ENCODE measurements at places on chromosomes 2 and 18.

DNA sequence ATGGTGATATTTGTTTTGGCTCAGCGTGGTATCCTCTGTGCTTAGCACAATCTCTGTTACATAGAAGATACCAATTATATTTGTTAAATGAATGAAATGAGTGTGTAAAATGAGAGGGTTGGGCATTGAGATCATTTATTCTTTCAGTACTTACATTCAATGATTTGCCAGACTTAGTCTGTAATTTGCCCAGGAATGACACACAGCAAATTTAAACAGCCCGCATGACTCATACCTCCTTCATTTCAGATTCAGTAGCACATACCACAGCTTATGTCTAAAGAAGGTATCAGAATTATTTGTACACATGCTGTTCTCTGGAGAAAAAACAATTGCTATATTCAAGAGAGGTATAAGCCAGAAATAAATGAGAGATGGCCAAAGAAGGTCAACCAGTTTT lies 37.0 kb downstream of the KLHL14 start:
- no peak for DNase-seq

GRCh38 chr2:229947544-229947943 lies 25.2 kb downstream of the FBXO36 start:
- no peak for DNase-seq

DNA sequence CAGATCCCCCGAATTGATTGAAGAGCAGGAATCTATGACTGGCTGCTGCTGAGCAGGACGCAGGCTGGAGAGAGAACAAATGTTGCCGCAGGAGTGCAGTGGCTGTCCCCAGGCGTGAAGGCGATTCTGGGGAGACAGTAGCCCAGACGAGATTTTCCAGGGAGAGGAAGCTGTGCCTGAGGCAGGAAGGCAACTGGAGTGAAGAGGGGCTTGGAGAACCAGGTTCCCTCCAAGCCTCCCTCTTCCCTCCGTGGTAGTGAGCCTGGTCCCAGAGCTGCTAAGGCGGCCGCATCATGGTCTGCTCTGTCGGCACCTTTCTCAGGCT lies 1.3 kb upstream of the NPPC start:
- no peak for DNase-seq

DNA sequence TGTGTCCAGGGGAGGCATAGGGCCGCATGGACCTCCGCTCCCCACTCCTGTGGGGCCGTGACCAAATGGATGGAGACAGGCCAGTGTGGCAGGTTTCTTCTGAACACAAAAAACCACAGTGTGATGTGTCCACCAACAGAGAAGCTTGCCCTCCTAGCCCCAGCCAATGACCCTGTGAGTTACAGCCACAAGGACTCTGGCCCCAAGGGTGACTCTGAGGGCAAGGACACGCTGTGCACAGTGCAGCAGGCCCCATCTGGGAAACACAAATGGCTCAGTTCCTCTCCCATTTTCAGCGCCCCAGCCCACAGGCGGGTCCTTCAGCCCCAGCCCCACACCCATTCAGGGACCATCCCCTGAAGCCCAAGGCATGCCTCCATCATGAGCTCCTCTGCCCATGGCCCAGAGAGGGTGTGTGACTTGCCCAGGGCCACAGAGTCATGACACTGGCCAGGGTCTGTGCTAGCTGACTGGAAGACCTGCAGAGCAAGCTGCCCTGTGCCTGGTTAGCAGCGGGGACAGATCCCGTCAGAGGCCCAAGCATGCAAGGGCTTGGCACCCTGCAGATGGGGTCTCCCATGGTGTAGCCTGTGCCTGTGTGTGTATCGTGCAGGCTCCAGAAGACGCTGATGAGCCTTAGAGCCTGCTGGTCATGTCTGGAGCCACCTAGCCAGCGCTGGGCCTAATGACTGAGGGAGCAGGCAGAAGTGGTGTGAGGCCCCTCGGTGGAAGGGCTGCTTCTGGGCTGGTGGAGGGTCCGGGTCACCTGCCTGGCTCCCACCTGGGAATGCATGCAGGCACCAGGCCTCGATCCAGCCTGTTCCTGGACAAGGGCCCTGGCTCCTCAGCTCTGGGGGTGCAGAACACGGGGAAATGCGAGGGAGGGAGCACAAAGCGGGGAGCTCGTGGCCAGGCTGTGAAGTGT lies 47.7 kb downstream of the HS6ST1 start:
- DNase-seq, result no peak

GRCh38 chr2:47660168-47660567 lies 122.8 kb upstream of the MSH6 start:
- DNase-seq, result no peak

DNA sequence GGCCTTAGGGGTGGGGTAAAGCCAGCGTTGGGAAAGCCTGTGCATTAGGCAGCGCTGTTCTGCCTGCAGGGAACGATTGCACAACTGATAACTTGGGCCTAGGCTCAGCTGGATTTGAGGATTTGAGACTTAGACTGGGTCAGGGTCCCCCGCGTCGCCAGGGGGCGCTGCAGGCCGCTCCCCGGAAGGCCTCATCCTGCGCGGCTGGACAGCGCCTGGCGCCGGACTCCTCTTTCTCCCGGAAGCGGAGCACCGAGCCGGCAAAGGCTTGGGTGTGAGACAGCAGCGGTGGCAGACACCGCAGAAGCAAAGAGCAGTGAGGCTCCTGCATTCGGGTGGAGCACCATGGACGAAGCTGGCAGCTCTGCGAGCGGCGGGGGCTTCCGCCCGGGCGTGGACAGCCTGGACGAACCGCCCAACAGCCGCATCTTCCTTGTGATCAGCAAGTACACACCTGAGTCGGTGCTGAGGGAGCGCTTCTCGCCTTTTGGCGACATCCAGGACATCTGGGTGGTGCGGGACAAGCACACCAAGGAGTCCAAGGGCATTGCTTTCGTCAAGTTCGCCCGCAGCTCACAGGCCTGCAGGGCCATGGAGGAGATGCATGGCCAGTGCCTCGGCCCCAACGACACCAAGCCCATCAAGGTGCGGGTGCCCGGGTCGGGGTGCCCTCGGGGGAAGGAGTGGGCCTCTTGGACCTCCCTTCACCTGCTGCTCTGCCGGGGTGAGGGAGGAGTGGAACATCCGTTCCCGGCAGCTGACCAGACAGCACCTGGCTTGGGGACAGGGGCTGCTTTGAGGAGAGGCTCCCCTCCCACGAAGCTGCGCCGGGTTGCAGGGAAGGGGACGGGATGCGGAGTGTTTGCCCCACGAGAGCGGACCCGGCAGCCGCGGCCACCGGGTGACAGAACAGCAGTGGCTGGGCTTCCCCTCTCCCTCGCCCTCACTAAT lies at the start of gene RBM45:
RBM45 (plus strand) TSS at position 236 of the 951 bp plus-strand sequence; CDS start at position 346, 110 bp downstream.
- peak; percentile 60 for DNase-seq

DNA sequence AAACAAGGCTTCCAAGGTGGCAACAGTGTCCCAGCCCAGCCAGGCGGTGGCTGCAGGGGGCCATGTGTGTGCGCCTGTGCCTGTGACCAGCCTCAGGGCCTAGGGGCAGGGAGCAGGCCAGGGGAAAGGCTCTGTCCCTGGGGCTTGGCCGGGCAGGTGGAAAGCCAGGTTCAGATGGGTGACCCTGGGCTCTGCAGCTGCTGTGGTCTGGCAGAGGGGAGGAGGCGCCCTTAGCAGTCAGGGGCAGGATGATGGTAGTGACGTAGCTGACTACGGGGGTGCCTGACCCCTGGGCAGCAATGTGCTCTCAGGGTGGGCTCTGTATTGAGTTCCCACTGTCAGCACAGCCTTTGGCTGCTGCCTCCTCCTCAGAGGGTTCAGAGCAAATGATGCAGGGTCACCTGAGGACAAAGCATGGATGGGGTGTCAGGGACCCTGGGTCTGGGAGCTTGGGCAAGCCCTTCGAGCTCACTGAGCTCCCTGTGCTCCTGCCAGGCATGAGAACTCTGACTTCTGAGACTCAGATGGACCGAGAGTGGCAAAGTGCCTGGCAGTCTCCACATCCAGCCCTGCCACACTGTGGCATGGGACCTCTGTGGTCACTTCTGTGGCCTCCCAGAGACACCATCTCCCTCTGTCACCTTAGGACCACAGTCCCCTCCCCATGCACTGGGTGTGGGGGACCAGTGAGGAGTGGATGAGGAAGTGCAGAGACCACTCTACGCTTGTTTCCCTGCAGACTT lies 56.6 kb upstream of the ALPP start:
- DNase-seq, result no peak

DNA sequence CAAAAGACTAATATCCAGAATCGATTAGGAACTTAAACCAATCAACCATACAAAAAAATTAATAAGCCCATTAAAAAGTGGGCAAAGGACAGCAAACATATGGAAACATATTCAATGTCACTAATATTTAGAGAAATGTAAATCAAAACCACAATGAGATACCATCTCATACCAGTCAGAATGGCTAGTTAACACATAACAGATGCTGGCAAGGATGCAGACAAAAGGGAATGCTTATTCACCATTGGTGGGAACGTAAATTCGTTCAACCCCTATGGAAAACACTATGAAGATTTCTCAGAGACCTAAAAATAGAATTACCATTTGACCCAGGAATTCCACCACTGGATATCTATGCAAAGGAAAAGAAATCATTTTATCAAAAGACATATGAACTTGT lies 468.2 kb upstream of the ST6GAL2 start:
- DNase-seq, result no peak

- no peak for DNase-seq
Observed at GRCh38 chr2:156331572-156332283, 793 bp downstream of the NR4A2 start.

GRCh38 chr2:203887677-203888076 lies 20.1 kb downstream of the CTLA4 start:
- no peak for DNase-seq

- no peak for DNase-seq
Observed at GRCh38 chr2:74253306-74253970, 55.0 kb downstream of the MTHFD2 start.

GRCh38 chr2:36753706-36754221 lies 57.3 kb downstream of the VIT start:
- DNase-seq, result no peak

DNA sequence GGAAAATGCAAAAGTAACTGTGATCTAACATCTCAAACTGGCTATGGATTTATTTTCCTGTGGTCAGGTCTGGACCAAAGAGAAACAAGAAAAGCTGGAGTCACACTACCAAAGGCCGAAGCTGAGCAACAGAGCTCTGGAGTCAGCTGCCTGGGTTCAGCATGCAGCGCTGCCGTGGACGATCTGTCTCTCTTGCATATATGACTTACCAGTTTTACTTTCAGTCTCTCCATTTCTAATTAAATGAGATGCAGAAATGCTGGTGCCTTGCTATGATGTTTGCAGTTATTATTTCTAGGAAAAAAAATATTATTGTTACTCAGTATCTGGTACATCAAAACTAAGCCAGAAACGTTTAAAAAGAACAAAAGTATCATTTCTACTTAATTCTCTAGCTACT lies 813.2 kb downstream of the RNF144A start:
- no peak for DNase-seq

DNA sequence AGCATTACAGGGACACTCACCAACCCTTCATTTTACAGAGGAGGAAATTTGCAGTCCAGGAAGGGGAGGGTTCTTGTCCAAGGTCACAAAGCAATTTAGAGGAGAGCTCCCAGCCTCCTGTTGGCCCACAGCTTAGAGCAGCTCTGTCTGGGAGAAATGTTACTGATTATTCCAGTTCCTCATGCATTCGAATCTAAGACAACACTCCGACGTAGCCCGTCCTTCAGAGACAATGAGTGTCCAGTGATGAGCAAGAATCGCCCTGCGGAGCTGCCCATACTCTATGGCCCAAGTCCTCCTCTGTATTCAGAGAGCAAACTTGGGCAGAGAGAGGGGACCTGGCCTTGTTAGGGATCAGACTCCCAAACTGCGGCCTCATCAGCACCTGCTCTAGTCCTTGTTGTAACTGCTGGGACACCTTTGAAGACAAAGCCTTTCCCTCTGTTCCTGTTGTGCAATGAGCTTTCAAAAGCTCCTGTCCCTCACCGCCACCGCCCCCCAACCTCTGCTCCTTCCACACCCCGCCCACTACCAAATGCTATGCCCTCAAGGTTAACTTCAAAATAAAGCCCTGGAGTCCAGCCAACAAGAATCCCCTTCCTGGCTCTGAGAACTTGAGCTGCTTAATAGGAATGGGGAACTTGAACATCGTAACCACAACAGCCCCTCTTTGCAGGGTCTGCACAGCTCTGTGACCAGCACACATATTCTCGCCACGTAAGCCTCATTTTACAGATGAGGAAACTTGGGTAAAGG lies 234.8 kb upstream of the SMAD2 start:
- DNase-seq, result no peak

DNA sequence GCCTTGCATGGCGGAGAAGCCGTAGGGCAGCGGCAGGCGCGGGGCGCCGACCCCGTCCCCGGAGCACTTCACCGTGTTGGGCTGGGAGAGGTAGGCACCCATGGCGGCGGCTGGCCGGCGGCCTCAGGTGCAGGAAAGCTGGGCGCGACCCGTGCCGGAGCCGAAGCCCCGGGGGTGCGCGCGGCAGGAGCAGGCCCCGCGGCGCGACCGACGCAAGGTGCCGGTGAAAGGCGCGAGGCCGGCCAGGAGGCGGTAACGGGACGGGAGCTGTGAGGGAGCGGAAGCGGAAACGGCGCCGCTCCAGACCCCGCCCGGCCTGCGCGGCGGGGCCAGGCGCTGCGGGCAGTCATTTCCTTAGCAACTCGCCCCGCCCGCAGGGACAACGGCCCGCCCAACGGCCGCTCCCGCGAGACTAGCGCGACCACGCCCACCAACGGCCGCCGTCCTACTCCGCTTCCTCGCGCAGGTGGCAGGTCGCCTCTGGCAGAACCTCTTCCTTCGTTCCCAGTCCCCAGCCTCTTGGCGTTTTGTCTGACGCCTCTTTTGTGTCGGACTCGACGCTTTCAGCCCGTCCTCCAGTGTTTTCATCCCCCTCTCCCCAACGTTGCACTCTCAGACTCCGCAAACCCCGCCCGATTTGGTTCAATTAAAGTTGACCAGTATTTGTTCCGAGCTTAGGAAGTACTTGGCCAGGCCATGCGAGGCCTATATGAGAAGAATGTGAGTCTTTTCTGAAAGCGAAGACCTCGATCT lies at the start of gene PPM1G:
PPM1G (minus strand) TSS at position 271 of the 753 bp plus-strand sequence; CDS start at position 102, 169 bp downstream.
- peak; percentile 85 for DNase-seq

DNA sequence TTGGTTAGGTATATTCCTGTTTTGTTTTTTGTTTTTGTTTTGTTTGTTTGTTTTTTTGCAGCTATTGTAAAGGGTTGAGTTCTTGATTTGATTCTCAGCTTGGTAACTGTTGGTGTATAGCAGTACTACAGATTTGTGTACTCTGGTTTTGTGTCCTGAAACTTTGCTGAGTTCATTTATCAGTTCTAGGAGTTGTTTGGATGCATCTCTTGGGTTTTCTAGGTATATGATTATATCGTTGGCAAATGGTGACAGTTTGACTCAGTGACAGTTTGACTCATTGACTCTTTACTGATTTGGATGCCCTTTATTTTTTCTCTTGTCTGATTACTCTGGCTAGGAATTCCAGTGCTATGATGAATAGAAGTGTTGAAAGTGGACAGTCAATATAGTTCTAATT lies 53.7 kb downstream of the APLF start:
- no peak for DNase-seq

DNA sequence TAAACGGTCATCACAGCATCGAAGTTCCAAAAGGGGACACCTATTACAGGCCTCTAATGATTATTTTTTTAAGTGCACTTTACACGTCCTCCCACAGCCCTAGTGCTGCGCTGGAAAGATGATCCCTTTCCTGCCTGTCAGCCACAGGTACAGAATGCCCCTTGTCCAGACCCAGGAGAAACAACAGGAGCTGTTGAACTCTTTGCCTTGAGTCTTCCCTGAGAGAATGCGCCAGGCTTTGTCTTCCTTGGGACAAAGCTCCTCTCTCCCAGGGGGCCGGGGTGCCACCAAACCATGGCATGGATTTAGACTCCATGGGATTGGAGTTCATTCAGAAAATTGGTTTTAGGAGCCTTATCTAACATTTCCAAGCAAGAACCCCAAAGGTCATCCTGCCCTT lies 319.0 kb upstream of the SOX11 start:
- no peak for DNase-seq

GRCh38 chr2:9638532-9638931 lies 7.7 kb upstream of the YWHAQ start:
- DNase-seq, result no peak

Measured in GM12878 (cell line).